ENCODE measurements at places on chromosomes 16 and 17. TPM values are rescaled to one million over a fixed set of nuclear protein-coding genes. Genes with fewer than 3 reads are reported as not detected.

DNA sequence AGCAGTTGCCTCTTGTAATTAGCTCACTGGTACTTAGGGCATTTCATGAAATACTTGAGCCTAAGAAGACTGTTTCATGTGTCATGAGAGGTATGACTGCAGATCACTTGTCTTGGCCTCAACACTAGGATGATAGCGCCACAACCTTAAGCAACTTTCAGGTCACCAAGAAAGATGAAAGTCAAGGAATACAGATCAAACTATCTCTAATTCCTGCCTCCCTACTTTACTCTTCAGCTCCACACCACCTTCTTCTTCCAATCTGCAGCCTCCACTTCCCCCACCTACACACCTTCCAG, 28.0 kb downstream of the GNA13 start:
- no peak overlapping the region for H3K27ac ChIP-seq
- H3K36me3 ChIP-seq = no peaks in the 10 kb centered on the region
- no peak overlapping the region for H3K4me3 ChIP-seq
- H3K27me3 ChIP-seq = no peaks in the 10 kb centered on the region
- no peak for DNase-seq

DNA sequence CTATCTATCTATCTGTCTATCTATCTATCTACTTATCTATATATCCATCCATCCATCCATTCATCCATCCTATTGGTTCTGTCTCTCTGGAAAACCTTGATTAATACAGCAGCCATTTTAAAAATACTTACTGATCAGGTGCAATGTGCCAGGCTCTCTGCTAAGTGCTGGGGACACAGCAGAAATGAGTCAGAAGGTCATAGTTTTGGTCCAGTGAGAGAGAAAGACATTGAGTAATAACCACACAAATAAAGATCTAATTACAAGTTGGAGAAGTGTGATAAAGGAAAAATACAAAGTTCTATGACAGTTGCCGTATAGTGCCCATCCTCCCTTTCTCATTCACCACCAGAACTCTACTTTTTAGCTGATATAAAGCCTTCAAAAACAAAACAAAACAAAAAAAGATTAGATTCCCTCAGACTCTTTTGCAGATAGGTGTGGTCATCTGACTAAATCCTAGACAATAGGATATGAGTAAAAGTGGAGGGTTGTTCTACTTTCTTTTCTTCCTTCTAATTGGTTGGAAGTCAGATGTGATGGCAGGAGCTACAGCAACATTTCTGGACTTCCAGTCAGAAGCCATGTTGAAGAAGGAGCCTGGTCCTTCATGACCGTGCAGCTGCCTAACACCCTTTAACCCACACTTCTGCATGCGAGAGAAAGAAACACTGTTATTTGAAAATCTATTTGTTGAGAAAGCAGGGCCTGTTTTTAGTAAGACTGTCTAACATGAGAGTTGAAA, 72.0 kb upstream of the TOX3 start:
- no peak overlapping the region for H3K27ac ChIP-seq
- no peaks in the 10 kb centered on the region for H3K4me1 ChIP-seq
- no peaks in the 10 kb centered on the region for H3K27me3 ChIP-seq
- no peak for DNase-seq
- H3K36me3 ChIP-seq = no peaks in the 10 kb centered on the region

- no peak for DNase-seq
- no peaks in the 10 kb centered on the region for H3K27me3 ChIP-seq
- H3K27ac ChIP-seq = peak overlapping the region; percentile 30
- peaks cover 48% of the 10 kb centered on the region for H3K4me1 ChIP-seq
- H3K36me3 ChIP-seq = no peaks in the 10 kb centered on the region
- no peak overlapping the region for H3K4me3 ChIP-seq
Observed at GRCh38 chr16:86476956-86477534, 33.3 kb upstream of the FOXF1 start.

DNA sequence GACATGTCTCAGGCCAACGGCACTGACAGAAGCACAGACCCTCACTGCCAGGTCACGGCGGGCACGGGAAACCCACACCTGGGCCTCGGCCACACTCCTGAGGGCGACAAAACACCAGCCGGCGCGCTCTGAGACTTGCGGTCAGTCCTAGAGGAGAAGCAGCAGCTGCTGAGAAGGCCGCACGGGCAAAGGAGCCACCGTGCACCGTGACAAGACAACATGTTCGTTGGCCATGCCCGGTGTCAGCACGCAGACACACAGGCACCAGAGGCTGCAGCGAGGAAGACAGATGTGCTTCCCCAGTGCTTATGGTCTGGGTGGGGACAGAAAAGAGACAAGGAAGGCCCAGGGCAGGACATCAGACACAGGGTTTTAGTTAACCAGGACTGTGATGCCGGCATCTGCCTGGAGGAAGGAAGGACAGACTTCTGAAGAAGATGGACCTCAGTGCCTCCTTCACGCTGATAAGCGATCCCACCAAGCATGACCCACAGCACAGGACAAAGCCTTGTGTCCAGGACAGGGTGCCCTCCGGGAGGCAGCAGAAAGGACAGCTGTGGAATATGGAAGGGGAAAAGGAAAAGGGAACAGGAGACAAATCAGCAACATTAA, 84.0 kb downstream of the ANKRD11 start:
- no peak overlapping the region for H3K27ac ChIP-seq
- H3K36me3 ChIP-seq = no peaks in the 10 kb centered on the region
- H3K4me1 ChIP-seq = peaks cover 97% of the 10 kb centered on the region

- DNase-seq = no peak
- no peaks in the 10 kb centered on the region for H3K27me3 ChIP-seq
- no peaks in the 10 kb centered on the region for H3K36me3 ChIP-seq
- H3K4me1 ChIP-seq = no peaks in the 10 kb centered on the region
Observed at GRCh38 chr17:58272367-58273280, 8.1 kb downstream of the MPO start.

DNA sequence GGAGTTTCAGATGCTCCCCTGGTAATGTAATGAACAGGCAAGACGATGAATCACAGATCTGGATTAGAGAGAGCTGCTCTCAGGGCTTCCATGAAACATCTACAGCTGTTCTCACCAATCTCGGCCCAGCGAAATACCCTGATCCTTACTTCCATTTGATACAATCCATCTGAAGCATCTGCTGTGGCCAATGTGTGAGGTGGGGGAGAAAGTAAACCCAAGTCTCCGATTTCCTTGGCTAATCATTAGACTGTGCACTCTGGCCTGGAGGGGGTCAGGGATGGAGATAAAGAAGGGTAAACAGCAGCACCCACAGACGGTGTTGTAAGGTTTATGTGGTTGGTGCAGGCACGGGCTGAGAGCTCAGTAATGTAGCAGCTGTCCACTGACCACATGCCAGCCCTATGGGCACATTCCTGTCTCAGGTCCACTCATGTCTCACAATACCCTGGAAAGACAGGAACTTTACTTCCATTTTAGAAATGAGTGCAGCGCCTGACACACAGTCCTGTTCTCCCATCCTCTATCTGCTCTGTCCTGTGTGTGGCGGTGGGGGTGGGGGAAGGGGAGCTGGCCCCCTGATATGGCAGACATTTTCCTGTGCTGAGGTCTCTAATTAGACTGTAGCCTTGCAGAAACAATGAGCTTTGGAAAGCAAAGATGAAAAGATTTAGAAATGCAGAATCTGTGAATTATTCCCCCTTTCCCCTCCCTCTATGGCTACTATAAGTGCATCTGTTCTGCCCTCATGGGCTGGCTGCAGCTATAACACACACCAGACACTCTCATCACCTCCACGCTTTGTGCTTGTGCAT, 48.3 kb upstream of the ERN1 start:
- H3K27me3 ChIP-seq = no peaks in the 10 kb centered on the region
- H3K4me1 ChIP-seq = peaks cover 23% of the 10 kb centered on the region
- no peak overlapping the region for H3K27ac ChIP-seq
- no peak for DNase-seq
- peaks cover 23% of the 10 kb centered on the region for H3K36me3 ChIP-seq

DNA sequence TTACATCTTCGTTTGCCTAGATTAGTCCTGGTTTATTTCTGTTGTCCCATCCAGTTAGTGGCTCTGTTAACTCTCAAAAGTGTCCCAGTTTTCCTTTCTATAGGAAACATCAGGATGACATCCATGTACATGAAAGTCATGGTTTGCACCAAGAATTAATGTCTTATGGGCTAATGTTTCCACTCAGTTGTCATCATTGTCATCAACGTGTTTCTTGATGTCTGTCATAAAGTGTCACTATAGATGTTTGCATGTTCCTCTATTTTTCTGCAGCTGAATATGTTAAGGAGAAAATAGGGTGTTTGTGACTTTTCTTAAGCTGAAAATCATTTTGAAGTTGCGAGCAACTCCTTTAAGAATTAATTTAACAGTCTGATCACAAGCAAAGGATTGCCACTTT, 567.0 kb downstream of the TMEM114 start:
- H3K36me3 ChIP-seq = no peaks in the 10 kb centered on the region
- DNase-seq = no peak
- H3K27me3 ChIP-seq = no peaks in the 10 kb centered on the region
- H3K27ac ChIP-seq = no peak overlapping the region
- H3K4me1 ChIP-seq = no peaks in the 10 kb centered on the region
- H3K4me3 ChIP-seq = no peak overlapping the region

GRCh38 chr16:10878328-10878643, 1.3 kb downstream of the CIITA start:
- DNase-seq = no peak
- H3K4me1 ChIP-seq = peaks cover 11% of the 10 kb centered on the region

- peaks cover under 1% of the 10 kb centered on the region for H3K4me1 ChIP-seq
- no peaks in the 10 kb centered on the region for H3K36me3 ChIP-seq
- no peak overlapping the region for H3K27ac ChIP-seq
- H3K4me3 ChIP-seq = no peak overlapping the region
- DNase-seq = no peak
- no peaks in the 10 kb centered on the region for H3K27me3 ChIP-seq
Observed at GRCh38 chr16:88461331-88462269, 8.5 kb downstream of the ZFPM1 start.

DNA sequence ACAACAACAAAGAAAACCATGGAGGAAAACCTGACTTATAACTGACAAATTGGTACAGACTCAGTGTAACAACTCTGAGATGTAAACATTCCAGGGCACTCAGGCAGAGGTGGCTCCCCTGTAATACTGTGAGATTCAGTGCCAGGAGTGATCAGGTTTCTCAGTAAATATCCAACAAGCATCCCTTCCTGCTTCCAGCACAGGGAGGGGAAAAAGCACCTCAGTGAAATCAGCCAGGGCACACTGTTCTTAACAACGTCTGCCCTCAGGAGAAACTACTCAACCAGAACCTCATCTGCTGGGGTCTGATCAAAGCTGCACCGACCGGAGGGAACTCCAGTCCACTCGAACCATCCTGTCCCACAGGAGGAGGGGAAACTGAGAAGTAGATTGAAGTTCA, 52.3 kb downstream of the AMFR start:
- H3K4me1 ChIP-seq = peaks cover 29% of the 10 kb centered on the region
- H3K27ac ChIP-seq = no peak overlapping the region
- H3K4me3 ChIP-seq = no peak overlapping the region
- no peak for DNase-seq

DNA sequence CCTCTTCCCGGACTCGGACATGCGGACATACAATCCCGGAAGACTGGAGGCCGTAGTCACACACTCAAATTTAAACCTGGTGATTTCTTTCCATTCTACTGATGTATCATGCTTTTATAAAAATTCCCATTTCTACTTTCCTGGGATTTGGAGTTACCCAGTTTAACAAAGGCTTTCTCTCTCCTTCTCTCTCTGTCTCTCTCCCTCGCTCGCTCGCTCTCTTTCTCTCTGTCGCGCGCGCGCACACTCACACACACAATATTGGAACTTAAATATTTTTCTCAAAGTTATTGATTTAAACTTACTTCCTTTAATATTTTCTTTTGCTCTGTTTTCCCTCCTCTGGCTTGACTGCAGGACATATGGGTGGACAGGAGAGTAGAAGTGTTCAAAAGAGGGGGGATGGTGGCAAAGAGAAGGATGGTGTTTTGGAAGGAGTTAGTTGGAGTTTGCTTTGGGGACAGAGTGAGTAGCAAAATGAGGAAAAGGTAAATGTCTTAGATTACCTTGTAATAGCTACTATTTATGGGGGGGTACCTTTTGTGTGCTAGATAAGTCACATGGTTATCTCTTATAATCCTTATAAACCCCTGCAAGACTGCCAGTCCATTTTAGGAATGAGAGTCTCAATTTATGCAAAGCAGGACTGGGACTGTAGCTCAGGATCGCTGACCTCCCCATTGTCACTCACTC, 878 bp upstream of the TRIM25 start:
- no peak for DNase-seq
- no peaks in the 10 kb centered on the region for H3K27me3 ChIP-seq
- no peaks in the 10 kb centered on the region for H3K36me3 ChIP-seq
- H3K4me1 ChIP-seq = peaks cover 37% of the 10 kb centered on the region
- peak overlapping the region; percentile 88 for H3K27ac ChIP-seq

DNA sequence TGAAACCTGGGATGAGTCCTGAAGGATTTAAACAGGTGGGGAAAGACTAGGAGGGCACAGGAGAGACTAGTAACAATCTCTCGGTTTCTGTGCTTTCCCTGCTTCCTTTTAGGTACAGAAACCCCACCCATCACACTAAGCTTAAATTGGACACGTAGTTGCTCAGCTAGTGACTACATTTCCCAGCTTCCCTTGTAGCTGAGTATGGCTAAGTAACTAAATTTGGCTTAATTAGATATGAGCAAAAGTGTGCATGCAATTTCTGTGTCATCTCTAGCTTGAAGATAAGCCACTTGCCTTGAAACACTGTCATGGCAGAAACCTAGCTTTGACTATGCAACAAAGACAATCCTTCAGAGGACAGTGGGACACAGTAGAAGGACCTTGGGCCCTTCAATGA, 36.5 kb downstream of the CACNG1 start:
- H3K4me1 ChIP-seq = no peaks in the 10 kb centered on the region
- no peak for DNase-seq
- H3K36me3 ChIP-seq = peaks cover 18% of the 10 kb centered on the region
- H3K4me3 ChIP-seq = no peak overlapping the region
- H3K27ac ChIP-seq = no peak overlapping the region
- no peaks in the 10 kb centered on the region for H3K27me3 ChIP-seq

- no peak overlapping the region for H3K4me3 ChIP-seq
- H3K36me3 ChIP-seq = no peaks in the 10 kb centered on the region
- DNase-seq = no peak
- no peak overlapping the region for H3K27ac ChIP-seq
Observed at GRCh38 chr17:33007186-33007585, 15.5 kb downstream of the SPACA3 start.

DNA sequence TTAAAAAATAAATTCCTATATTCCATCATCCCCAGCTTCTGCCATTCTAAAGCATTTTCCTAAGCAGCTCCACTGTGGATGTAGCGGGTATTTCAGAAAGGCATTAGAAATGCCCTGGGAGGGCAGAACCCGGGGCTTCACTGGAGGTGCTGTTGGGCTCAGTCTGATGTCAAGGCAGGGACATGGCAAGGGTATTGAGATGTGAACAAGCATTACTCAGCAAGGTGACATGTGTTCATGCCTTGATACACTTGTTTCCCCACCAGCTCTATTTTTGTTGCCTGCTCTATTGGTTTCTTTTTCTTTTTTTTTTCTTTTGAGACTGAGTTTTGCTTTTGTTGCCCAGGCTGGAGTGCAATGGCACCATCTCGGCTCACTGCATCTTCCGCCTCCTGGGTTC, 35.7 kb downstream of the ABCC1 start:
- peaks cover 87% of the 10 kb centered on the region for H3K4me1 ChIP-seq
- no peaks in the 10 kb centered on the region for H3K36me3 ChIP-seq
- no peak for DNase-seq
- H3K4me3 ChIP-seq = no peak overlapping the region

Gene TP53TG3F
- not detected for total RNA-seq

Gene ITGB4
- 57.4 TPM for total RNA-seq

Gene IKZF3
- total RNA-seq = 0.98 TPM

Gene RHBDF1
- total RNA-seq = 30.7 TPM

Gene CD2BP2
- total RNA-seq = 46.3 TPM

Gene TNFSF13
- 13.4 TPM for total RNA-seq

Gene TEX14
- 0.19 TPM for total RNA-seq

Gene GPR179
- total RNA-seq = under 0.01 TPM

Gene NPW
- total RNA-seq = not detected

Gene ICAM2
- 60.2 TPM for total RNA-seq

Gene BIRC5
- under 0.01 TPM for total RNA-seq
